ENCODE measurements at places on chromosomes 16 and 17. TPM values are rescaled to one million over a fixed set of nuclear protein-coding genes. Genes with fewer than 3 reads are reported as not detected.

Gene OMG
- not detected for total RNA-seq

- DNase-seq, result no peak
Measured at GRCh38 chr16:58019866-58020538, 5.6 kb upstream of the MMP15 start.

Gene ABCA9
- total RNA-seq, result 5.9 TPM

Gene TBC1D3D
- total RNA-seq, result not detected

- DNase-seq, result no peak
Measured at GRCh38 chr17:59454633-59455105, 110.7 kb upstream of the DHX40 start.

DNA sequence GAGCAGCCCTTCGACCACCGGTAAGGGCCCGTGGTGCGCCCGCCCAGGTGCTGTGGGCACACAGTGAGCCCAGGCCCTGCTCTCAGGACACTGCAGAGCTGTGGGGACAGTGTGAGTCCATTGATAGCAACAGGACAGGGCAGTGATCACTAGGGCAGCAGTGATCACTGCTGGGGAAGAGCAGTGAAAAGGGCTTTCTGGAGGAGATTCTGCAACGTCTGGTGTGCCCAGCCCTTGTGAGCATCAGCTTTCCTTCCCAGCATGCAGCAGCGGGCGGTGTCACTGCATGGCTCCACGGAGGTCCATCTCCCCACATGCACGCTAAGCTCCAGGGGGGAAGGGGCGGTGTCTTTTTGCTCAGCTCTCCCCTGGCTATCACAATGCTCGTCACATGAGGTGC lies 32.1 kb downstream of the MAP1LC3B start:
- DNase-seq, result no peak
